ENCODE measurements at places on chromosomes 2 and 18. TPM values are rescaled to one million over a fixed set of nuclear protein-coding genes. Genes with fewer than 3 reads are reported as not detected.

The SLC5A7 gene
- total RNA-seq: 0.84 TPM

The ZDBF2 gene
- total RNA-seq: 6.9 TPM

The CCDC178 gene
- not detected for total RNA-seq

The KLHL14 gene
- 0.20 TPM for total RNA-seq

The ARHGEF33 gene
- total RNA-seq: 0.82 TPM

The CERKL gene
- total RNA-seq: 1.3 TPM

The CAPN14 gene
- total RNA-seq: 0.23 TPM

The REG3A gene
- total RNA-seq: not detected

The GLI2 gene
- total RNA-seq: 8.5 TPM

The IL37 gene
- total RNA-seq: not detected

DNA sequence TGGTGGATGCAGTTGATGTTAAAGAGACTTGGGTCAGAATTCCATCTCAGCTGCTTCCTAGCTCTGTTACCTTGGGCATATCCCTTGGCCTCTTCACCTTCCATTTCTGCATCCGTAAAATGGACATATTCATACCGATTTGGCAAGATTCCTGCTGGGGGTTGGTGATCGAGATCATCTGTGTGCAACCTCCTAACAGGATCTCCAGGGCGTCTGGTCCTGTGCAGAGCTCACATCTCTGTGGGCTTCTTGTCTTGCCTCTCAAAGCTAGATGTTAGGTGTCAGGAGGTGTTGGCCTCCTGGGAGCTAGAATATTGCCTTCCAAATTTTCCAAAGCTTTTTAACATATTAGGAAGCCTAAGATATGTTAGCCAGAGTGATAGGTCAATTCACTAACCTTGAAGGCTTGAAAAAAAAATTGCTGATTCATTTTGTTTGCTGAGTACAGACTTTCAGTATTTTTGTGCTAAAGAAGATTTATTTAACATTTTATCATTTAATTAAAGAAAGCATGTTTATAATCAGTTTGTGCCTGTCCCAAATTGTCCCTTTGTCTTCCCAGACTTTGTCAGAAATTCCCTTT, 69.7 kb upstream of the ZNF516 start:
- H3K27me3 ChIP-seq: no peaks in the 10 kb centered on the region
- H3K36me3 ChIP-seq: no peaks in the 10 kb centered on the region
- peaks cover 56% of the 10 kb centered on the region for H3K4me1 ChIP-seq
- H3K4me3 ChIP-seq: no peak overlapping the region
- no peak for DNase-seq
- H3K27ac ChIP-seq: peak overlapping the region; percentile 88

DNA sequence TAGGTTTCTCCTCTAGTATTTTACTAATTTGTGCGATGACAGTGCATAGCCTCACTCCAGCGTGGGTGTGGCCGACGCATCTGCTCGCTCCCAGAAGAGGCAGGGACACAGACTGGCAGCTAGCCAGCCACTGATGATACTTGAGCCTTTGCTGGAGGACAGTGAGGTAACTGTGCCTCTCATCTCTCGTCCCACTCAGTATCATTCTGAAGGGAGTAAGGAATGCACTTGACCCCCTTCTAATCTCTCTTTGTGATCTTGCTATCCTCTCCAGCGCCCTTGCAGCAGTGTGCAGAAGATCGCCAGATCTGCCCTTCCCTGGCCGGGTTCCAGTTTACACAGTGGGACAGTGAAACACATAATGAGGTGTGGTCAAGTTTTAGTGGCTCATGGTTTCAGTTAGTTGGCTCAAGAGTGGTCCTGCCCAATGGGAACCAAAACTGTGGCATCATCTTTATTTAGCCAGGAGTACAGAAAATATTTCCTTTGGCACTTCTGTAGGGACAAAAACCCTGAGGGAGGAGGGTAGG, 17.5 kb downstream of the NCAPH start:
- H3K4me1 ChIP-seq: peaks cover 8% of the 10 kb centered on the region
- H3K27me3 ChIP-seq: no peaks in the 10 kb centered on the region
- H3K4me3 ChIP-seq: no peak overlapping the region
- H3K27ac ChIP-seq: peak overlapping the region; percentile 50
- H3K36me3 ChIP-seq: peaks cover 39% of the 10 kb centered on the region
- DNase-seq: no peak

GRCh38 chr2:120571015-120571728, 164.5 kb upstream of the GLI2 start:
- H3K4me3 ChIP-seq: no peak overlapping the region
- H3K4me1 ChIP-seq: no peaks in the 10 kb centered on the region
- no peaks in the 10 kb centered on the region for H3K36me3 ChIP-seq
- peaks cover 9% of the 10 kb centered on the region for H3K27me3 ChIP-seq
- no peak overlapping the region for H3K27ac ChIP-seq

DNA sequence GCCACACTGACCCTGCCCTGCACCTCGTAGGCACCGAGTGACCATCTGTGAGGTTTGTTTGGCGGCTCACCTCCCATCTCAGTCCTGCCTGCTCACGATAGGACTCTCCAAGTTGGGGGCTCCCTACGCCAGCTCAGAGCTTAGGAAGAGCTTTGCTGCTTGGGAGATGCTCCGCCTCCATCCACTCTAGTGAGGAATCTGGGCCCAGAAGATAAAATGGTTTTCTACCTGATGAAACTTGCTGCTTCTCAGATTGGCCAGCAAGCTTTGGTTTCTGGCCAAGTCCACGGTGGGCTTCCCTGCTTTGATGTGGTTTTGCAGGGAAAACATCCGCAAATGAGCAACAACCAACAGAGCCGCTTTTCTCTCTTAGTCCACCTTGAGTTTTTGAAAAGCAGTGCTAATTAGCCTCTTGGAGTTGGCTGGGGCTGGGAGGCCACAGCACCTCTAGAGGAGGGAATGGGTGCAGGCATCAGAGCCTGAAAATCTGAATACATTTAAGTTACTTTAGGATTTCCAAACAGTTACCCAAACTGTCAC, 42.2 kb downstream of the THNSL2 start:
- H3K4me3 ChIP-seq: no peak overlapping the region
- DNase-seq: no peak
- peaks cover 4% of the 10 kb centered on the region for H3K27me3 ChIP-seq

GRCh38 chr2:21515903-21516302, 392.1 kb downstream of the TDRD15 start:
- no peak for DNase-seq
- no peaks in the 10 kb centered on the region for H3K36me3 ChIP-seq
- H3K4me3 ChIP-seq: no peak overlapping the region
- H3K4me1 ChIP-seq: no peaks in the 10 kb centered on the region
- H3K27ac ChIP-seq: no peak overlapping the region

DNA sequence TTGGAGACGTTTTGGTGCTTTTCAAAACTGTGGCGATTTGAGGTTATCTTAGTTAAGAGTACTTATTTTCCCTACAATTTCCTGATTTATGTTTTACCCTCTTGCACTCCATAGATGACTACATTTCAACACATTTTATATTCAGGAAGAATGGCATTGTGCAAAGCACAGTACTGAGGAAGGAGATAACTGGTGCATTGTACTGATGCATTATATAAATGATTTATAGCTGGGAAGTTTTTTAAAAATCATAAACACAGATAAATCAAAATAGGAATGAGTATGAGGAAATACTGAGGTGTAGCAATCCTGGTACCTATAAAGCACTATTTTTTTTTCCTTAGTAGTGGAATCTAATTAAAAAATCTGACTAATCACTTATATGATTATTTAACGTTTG, 5.6 kb downstream of the REL start:
- no peak overlapping the region for H3K27ac ChIP-seq
- no peak for DNase-seq
- H3K4me3 ChIP-seq: no peak overlapping the region
- no peaks in the 10 kb centered on the region for H3K27me3 ChIP-seq
- H3K4me1 ChIP-seq: peaks cover 6% of the 10 kb centered on the region

GRCh38 chr2:213787869-213788268, 503.6 kb downstream of the SPAG16 start:
- no peaks in the 10 kb centered on the region for H3K4me1 ChIP-seq
- H3K27me3 ChIP-seq: no peaks in the 10 kb centered on the region
- H3K27ac ChIP-seq: no peak overlapping the region
- no peak overlapping the region for H3K4me3 ChIP-seq
- H3K36me3 ChIP-seq: no peaks in the 10 kb centered on the region

DNA sequence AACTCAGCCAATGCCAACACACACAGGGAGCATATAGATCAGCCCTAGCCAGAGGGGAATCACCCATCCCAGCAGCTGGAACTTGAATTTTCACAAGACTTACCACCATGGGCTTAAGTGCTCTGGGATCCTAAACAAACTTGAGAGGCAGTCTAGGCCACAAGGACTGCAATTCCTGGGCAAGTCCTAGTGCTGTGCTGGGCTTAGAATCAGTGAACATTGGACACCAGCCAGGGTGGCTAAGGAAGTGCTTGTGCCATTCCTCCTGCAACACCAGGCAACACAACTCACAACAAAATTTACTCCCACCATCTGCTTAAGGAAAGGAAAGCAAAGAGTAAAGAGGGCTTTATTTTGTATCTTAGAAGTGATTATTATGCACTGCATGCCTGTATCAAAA, 38.9 kb downstream of the SRD5A2 start:
- H3K27ac ChIP-seq: no peak overlapping the region
- no peak for DNase-seq
- H3K36me3 ChIP-seq: no peaks in the 10 kb centered on the region
- no peaks in the 10 kb centered on the region for H3K4me1 ChIP-seq

- peak overlapping the region; percentile 59 for H3K27ac ChIP-seq
- no peaks in the 10 kb centered on the region for H3K4me1 ChIP-seq
- H3K36me3 ChIP-seq: no peaks in the 10 kb centered on the region
- no peaks in the 10 kb centered on the region for H3K27me3 ChIP-seq
- no peak overlapping the region for H3K4me3 ChIP-seq
- no peak for DNase-seq
These were observed 49.1 kb upstream of the SLC14A2 start for GRCh38 chr18:45566025-45566740.

GRCh38 chr2:150432312-150432625, 55.2 kb downstream of the RND3 start:
- no peak for DNase-seq
- no peaks in the 10 kb centered on the region for H3K36me3 ChIP-seq
- H3K27me3 ChIP-seq: no peaks in the 10 kb centered on the region
- H3K27ac ChIP-seq: no peak overlapping the region

- H3K27me3 ChIP-seq: peaks cover 6% of the 10 kb centered on the region
- no peaks in the 10 kb centered on the region for H3K36me3 ChIP-seq
- no peak overlapping the region for H3K4me3 ChIP-seq
- no peak for DNase-seq
- no peak overlapping the region for H3K27ac ChIP-seq
These were observed 78.3 kb upstream of the TLK1 start for GRCh38 chr2:171238946-171239345.

DNA sequence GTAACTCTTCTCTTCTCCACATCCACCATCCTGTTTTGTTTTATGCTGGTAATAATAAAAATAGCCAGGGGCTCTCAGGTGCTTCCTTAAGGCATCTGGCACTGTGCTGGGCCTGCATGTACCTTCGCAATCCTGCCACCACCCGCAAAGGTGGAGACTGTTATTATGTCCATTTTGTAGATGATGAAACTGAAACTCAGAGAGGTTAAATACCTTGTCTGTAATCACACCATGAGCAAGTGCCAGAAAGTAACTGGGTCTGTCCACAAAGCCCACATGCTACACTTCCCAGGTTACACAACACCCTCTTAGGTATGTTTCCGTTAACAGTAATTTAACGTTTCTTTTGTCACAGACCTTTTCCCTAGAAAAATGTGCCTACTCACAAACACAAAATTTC, 27.0 kb downstream of the NRP2 start:
- no peak overlapping the region for H3K27ac ChIP-seq
- no peaks in the 10 kb centered on the region for H3K36me3 ChIP-seq
- H3K4me1 ChIP-seq: peaks cover 38% of the 10 kb centered on the region
- no peak for DNase-seq
- no peak overlapping the region for H3K4me3 ChIP-seq

GRCh38 chr2:84052913-84053312, 406.2 kb downstream of the SUCLG1 start:
- H3K4me1 ChIP-seq: no peaks in the 10 kb centered on the region
- no peak for DNase-seq
- H3K27me3 ChIP-seq: no peaks in the 10 kb centered on the region

GRCh38 chr2:3642521-3643215, 15.3 kb upstream of the ALLC start:
- no peaks in the 10 kb centered on the region for H3K36me3 ChIP-seq
- DNase-seq: no peak
- H3K4me3 ChIP-seq: no peak overlapping the region

GRCh38 chr18:10459587-10459986, 5.2 kb downstream of the APCDD1 start:
- H3K27ac ChIP-seq: no peak overlapping the region
- H3K36me3 ChIP-seq: no peaks in the 10 kb centered on the region
- H3K27me3 ChIP-seq: peaks cover 35% of the 10 kb centered on the region
- H3K4me1 ChIP-seq: peaks cover 14% of the 10 kb centered on the region
- no peak overlapping the region for H3K4me3 ChIP-seq

DNA sequence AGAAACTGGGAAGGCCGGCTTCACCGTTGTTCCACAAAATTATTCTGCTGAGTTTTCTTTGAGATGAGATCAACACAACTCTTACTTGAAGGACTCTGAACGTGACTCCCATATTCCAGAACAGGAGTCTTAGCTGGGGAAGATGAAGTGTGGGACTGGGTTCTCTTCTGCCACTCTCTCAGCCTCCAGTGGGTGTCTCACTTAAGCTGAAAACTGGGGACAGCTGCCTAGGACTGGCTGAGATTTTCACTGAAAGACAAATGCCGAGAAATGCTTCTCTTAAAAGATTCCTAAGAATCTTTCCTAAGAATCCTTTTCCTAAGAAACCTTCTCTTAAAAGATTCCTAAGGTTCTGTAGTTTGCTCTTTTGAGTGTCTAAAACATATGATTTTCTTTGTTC, 156.6 kb upstream of the LHCGR start:
- no peaks in the 10 kb centered on the region for H3K4me1 ChIP-seq
- H3K36me3 ChIP-seq: no peaks in the 10 kb centered on the region
- H3K27me3 ChIP-seq: no peaks in the 10 kb centered on the region
- H3K4me3 ChIP-seq: no peak overlapping the region
- no peak overlapping the region for H3K27ac ChIP-seq

- H3K36me3 ChIP-seq: no peaks in the 10 kb centered on the region
- H3K4me1 ChIP-seq: no peaks in the 10 kb centered on the region
- DNase-seq: no peak
- H3K27ac ChIP-seq: peak overlapping the region; percentile 84
- H3K27me3 ChIP-seq: no peaks in the 10 kb centered on the region
These were observed 1.0 kb upstream of the PMAIP1 start for GRCh38 chr18:59898609-59899297.

GRCh38 chr2:100868083-100868482, 48.1 kb downstream of the NPAS2 start:
- no peaks in the 10 kb centered on the region for H3K27me3 ChIP-seq
- H3K4me1 ChIP-seq: no peaks in the 10 kb centered on the region
- H3K36me3 ChIP-seq: no peaks in the 10 kb centered on the region
- DNase-seq: no peak
- no peak overlapping the region for H3K4me3 ChIP-seq
- H3K27ac ChIP-seq: no peak overlapping the region

GRCh38 chr2:70974592-70974991, 3.8 kb upstream of the ANKRD53 start:
- H3K27me3 ChIP-seq: no peaks in the 10 kb centered on the region
- H3K4me3 ChIP-seq: no peak overlapping the region
- H3K36me3 ChIP-seq: no peaks in the 10 kb centered on the region
- no peak overlapping the region for H3K27ac ChIP-seq
- peaks cover 10% of the 10 kb centered on the region for H3K4me1 ChIP-seq
